ENCODE measurements at places on chromosomes 3 and 15.

GRCh38 chr3:58570851-58571250 lies 6.3 kb downstream of the FAM107A start:
- DNase-seq = no peak

DNA sequence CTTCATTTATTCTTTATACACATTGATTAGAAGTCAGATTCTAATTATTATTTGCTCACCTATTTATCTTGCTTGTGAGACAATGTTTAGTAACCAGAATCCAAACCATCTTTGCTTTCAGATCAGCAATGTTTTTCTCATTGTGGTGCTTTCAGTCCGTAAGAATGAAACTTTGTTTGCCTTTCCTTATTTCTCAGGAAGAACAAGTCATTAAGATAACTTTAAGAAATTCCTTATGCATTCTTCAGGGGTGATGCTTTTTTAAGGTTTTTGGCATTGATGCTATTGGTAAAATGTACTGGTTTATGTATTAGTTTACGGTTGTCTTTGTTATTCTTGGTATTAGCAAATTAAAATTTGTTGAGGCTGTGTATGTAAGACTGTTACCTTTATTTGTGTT lies 120.8 kb upstream of the POU1F1 start:
- DNase-seq = no peak

- DNase-seq = peak; percentile 12
These were observed 52.1 kb downstream of the TFG start for GRCh38 chr3:100761211-100761942.

DNA sequence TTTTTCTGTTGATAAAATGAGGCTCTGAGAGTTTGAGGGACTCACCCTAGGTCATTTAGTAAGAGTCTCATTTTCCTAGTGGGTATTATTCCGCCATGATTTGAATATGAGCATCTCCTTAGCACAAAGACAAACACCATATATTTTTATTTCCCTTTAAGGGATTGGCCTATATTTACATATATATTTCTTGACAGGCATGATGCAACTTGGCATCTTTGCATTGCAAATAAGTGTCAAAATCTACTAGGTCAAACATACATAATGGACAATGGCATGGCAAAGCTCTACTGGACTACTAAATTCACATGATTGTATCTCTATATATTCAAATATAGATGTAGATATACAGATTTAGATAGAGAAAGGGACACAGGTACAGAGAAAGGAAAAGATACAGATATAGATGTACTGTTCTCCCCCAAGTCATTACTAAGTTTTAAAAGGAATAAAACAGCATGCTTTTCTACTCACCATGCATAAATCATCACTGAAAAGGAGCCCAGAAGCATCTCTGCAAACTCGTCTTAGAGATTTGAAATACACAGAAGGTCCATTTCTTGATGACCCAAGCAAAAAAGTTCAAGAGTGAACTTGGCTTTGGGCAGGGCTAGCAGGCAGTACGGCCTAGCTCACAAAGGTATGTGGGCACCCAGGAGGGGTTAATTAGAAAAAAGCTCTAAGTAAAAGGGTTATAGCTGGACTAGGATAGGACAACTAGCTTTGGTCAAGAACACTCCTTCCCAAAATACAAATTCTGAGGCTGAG lies 495.8 kb downstream of the NTRK3 start:
- DNase-seq = no peak

- no peak for DNase-seq
These were observed 16.7 kb downstream of the ZDHHC19 start for GRCh38 chr3:196194542-196194915.

- no peak for DNase-seq
These were observed 175.6 kb downstream of the RORA start for GRCh38 chr15:61053401-61053965.

- no peak for DNase-seq
These were observed 433.5 kb downstream of the PLOD2 start for GRCh38 chr3:145727476-145727875.
